CD8-positive, alpha-beta memory T cell (primary cell): ENCODE measurements at places on chromosomes 11 and 22.

GRCh38 chr11:112025707-112026106, 499 bp downstream of the DLAT start:
- DNase-seq, result no peak

DNA sequence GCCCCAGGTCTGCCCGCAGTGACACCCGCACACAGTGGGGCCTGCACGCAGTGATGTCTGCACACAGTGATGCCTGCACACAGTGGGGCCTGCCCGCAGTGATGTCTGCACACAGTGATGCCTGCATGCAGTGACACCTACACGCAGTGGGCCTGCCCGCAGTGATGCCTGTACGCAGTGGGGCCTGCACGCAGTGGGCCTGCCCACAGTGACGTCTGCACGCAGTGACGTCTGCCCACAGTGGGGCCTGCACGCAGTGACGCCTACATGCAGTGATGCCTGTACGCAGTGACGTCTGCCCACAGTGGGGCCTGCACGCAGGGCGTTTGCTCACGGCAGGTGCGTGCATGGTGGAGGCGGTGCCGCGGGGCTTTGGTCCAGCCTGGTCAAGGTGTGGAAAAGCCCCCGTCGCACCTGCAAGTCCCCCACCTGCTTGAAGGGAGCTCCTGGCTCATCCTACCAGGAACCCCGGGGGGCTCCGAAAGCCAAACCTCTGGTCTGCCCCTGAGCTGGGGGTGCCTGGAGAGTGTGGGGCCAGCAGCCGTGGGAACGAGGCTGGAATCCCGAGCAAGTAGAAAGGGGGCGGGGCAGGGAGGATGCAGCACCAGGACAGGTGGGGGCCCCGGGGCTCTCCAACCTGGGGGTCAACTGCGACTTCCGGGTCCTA, 8.9 kb upstream of the SYT8 start:
- no peak for DNase-seq

DNA sequence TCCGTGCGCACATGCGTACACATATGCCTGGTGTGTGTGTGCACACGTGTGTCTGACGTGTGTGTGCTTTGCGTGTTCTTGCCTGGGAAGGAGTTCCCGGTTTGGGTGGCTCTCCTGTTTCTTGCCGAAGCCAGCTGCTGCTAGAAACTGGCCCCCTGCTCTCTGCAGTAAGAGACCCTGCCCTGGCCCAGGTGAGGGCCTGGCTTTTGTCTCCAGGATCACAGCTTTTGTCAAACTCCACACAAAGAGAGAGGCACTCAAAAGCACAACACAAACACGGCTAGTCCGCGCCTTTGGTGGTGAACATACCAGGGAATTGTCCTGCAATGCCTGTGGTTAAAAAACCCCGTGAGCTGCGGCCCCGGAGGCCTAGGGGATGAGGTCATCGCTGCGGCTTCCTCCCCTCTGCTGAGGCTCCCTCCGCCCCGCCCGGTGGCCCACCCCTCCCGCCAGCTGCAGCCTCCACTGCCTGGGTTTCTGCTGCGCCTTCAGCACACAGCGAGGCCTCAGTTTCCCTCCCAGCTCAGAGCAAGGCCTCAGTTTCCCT, 88.9 kb downstream of the KCNQ1 start:
- no peak for DNase-seq

- no peak for DNase-seq
These were observed 689 bp upstream of the TMEM126A start for GRCh38 chr11:85647078-85647477.

DNA sequence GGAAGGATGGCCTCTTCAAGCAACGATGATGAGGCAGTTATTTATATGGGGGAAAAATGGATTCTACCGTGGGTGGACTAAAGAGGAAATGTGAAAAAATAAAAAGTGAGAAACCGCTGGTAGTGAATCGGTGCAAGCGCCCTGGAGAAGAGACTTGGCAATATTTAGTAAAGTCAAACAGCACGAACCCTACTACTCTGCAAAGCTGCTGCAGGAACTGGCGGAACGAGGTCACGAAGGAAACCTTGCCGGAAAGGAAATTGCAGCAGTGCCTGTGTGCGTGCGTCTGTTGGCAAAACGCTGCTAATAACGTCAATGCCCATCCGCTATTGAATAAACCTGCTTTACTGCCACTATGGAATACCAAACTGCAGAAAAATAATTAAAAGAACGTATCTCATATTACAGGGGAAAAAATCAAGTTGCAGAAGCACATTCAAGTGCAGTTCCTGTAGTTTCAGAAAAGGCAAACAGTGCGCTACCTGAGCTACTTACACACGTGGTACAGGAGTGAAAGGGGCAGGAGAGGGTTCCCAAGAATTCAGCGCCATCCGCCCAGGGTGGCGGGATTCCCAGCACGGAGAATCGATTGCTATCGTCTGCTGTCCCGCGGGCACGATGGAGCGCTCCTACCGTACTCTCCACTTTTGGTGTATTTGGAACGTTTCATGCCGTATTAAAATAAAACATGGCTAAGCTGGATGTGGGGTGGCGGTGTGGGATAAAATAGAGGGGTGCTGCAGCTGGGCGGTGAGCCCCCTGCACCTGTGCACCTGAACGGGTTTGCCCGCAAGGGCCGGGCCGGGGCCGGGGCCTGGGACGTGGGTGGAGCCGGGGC, 585 bp upstream of the NADSYN1 start:
- DNase-seq, result peak; percentile 46

GRCh38 chr11:2586087-2586792, 113.6 kb downstream of the KCNQ1OT1 start:
- DNase-seq, result no peak

DNA sequence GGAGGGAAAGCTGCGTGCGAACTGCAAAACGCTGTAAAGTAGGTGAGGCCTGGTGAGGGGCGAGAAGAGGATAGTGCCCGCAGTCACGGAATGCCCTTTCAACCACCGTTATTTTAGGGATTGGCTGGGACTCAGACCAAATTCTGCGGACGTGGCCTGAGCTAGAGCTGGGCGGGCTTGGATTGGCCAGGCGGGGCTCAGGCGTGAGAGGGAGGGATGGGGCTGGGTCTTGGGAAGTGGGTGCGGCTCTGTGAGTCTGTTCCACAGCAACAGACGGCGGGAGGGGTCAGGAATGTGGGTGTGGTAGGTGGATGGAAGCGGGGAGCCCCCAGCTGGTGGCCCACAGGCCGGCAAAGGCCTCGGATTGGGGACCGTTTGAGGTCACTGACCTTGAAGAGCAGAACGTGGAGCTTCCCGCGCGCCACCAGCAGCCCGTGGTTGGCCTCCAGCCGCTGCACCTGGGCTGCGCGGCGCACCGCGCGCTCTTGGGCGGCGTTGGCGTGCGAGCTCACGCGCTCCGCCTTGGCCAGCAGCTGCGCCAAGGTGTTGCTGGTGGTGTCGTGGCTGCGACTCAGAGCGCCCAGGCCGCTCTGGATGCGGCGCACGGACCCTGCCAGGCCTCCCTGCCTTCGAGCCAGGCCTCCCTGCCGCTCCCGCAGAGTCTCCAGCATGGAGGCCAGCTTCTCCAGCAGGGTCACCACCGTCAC, 444 bp downstream of the CAVIN3 start:
- no peak for DNase-seq

GRCh38 chr22:27959335-27960090, 40.5 kb upstream of the PITPNB start:
- no peak for DNase-seq

GRCh38 chr11:68472778-68473177, 12.2 kb downstream of the PPP6R3 start:
- no peak for DNase-seq

- no peak for DNase-seq
These were observed 1.1 kb downstream of the ST13 start for GRCh38 chr22:40855071-40855978.

GRCh38 chr11:71263386-71263785, 11.0 kb upstream of the SHANK2 start:
- no peak for DNase-seq

DNA sequence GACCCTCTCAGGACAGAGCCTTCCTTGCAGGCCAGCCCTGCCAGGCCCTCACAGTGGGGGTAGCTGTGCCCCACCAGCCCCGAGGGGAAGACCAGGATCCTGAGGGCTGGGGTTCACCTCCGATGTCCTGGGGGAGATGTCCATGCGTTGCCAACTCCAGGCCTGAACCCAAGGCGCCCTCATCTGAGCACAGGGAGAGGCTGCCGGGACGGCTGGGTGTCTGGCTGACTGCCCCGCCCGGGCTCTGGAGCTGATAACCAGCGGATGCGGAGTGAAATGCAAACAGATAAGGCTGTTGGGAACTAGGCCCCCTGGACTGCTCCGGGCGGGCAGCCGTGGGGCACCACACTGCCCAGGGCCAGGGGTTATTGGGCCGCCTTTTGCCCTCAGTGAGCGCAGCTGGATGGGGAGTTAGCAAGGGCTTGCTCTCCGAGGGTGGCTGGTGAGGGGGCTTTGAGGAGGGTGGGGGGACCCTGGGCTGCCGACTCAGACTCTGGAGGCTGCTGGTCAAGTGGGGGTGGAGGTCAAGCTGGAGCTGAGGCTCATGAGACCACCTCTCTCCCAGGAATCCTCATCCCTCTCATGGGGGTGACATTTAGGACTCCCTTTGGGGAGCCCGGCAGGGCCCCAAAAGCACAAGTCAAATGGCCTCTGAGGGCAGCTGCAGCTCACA, 5.6 kb upstream of the MUC6 start:
- DNase-seq, result peak; percentile 42

DNA sequence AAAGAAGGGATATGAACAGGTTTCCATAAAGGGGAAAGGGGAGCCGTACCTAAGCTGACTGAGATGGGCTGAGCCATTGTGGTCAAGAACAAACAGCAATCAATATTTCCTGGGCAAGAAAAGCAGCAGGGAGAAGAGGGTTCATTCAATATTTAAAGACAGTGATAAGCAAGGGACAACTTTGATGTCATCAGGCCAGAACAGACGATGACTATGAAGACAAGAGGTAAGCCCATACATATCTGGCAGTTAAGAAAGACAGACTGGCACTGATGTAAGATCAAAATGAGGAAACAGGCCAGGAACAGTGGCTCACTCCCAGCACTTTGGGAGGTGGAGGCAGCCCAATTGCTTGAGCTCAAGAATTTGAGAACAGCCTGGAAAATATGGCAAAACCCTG, 2.4 kb downstream of the OR5A2 start:
- DNase-seq, result no peak

GRCh38 chr11:85751724-85752123, 59.2 kb downstream of the SYTL2 start:
- DNase-seq, result no peak

DNA sequence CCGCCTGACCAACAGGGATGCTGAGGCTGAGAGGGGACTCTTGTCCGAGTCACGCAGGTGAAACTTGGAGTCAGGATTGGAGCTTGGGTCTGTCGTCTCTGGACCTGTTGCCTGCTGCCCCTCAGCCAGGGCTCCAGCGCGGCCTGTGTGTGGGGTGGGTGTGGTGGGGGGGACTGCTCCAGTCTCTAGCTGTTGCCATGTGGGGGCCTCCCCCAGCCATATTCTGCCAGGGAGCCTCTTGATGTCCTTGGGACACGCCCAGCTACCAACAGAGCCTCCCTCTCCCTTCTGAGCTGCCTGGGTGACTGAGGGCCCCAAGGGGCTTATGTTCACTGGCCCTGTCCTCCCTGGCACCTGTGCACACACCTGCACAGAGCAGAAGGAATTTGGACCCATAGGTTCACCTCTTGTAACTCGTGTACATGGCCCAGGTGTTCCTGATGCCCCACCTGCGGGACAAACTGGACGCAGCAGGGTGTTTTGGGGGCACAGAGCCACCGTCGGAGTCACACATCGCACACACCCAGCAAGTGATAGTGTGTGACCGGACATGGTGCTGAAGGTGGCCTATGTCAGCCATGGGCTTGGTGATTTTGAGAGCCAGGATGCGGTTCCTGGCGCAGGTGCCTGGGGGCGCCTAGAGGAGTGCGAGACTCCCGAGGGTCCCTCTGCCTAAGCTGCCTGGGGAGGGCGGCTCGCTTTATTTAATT, 252.3 kb downstream of the TBC1D22A start:
- DNase-seq, result no peak

GRCh38 chr11:12829131-12829530, 154.9 kb downstream of the TEAD1 start:
- no peak for DNase-seq

GRCh38 chr11:94117871-94118270, 10.8 kb upstream of the PANX1 start:
- no peak for DNase-seq

GRCh38 chr11:93689240-93689639, 27.8 kb downstream of the CEP295 start:
- DNase-seq, result no peak

DNA sequence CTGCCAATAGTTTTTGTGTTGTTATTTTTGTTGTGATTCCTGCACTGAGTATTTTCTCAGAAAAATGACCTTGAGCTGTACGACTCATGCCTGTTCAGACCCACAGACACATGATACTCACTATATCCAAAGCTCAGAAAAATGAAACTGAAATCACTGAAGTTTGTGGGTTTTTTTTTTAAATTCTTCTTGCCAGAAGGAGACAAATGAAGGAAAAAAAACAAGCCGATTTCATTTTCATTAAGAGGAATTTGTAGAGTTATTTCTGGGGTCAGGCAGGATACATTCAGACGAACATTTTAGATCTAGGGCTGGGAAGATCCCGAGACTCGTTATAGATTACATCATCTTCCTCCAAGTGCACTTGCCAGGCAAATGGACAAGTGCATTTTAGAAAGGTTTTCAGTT, 60.4 kb downstream of the BMAL1 start:
- no peak for DNase-seq

DNA sequence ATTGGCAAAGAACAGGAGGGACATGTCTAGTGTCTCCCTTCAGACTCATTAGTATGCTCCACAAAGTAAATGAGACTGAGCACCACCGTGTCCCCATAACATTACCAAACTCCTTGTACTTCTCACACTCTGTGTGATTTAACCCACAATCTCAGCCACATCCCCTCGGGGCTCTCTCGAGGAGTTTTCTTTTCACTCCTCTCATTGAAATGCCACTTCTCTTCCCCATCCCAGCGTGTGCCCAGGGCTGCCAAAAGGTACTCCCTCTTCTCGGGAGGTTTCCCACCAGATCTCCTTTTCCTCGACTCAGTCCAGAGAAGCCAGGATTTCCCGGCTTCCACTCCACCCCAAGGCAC, 1.1 kb downstream of the RBFOX2 start:
- peak; percentile 10 for DNase-seq

DNA sequence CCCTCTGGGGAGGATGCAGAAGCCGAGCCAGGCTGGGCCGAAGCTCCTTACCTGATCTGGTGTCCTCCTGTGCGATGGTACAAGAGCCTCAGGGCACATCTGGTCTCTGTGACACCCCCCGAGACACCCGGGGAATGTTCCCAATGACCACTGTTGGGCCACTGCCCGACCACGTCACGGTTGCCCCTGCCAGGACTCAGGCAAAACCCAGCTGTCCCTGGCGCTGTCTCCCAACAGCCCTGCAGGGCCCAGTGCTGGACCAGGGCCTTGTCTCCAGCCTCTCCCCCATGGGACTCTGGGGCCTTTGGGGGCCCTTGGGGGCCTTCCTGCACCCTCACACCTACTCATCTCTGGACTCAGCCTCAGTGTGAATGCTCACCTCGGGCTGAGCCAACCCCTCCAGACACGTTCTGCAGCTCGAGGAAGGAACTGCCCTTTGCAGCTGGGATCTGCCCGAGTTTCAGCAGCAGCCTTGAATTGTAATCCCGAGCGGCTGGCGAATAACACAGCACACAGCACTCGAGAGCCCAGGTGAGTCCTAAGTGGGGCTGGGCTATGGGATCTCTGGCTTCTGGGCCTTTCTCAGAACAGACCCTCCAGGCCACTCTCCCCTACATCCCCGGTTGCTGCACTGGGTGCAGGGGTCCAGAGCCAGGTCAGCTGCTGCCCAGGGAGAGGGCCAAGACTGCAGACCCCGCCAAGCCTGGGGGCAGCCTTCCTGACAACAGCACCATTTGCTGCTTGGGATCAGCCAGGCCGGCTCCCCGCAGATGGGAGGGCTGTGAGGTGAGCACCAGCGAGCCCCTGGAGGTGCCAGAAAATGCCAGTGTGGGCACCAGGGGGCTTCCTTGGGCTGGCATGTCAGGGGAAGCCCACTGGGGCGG, 39.8 kb downstream of the RTN4R start:
- DNase-seq, result no peak
